Uterine smooth muscle cell (primary cell): ENCODE measurements at places on chromosomes 5 and 9. TPM values are rescaled to one million over a fixed set of nuclear protein-coding genes. Genes with fewer than 3 reads are reported as not detected.

PGM5 gene
- 61.4 and 74.4 TPM in 2 replicates for total RNA-seq

GIN1 gene
- total RNA-seq, result 7.9 and 10.5 TPM in 2 replicates

TMEM171 gene
- 0.62 and 3.0 TPM in 2 replicates for total RNA-seq

PCDHB14 gene
- 0.11 and 0.12 TPM in 2 replicates for total RNA-seq

ISL1 gene
- total RNA-seq, result 2.6 and 5.9 TPM in 2 replicates

LAMC3 gene
- 0.89 and 1.00 TPM in 2 replicates for total RNA-seq

TLX3 gene
- not detected in 2 replicates for total RNA-seq
